RWPE2 (cell line): ENCODE measurements at places on chromosomes 3 and 15.
A peak's percentile ranks its signal among the peaks of the same experiment; 100 is the strongest.

DNA sequence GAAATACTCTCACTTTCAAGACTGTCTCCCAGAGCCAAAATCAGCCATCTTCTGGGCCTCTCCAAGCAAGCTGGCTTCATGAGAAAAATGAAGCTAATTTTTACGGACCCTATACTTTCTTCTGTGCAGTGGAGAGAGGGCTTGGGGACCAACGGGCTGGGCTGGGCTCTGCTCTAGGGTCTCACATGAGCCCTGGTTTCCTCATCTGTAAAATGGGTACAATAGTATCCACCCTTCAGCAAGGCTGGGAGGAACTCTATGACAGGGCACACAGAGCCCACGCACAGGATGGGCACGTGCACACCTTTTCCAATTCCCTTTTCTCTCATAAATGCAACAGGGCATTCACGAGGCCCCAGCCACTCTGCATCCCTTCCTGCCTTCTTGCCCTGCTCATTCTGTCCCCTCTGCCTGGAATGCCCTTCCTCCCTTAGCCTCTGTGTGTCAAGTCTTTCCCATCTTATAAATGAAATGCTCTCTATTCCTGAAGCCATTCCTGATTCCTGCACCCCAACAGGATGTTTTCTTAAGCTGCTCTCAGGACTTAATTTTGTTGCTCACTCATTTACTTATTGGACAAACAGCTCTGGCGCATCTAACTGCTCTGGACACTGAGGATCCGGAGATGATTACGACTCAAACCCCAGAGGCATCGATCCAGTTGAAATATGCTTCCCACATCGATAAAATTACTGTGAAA lies 32.9 kb upstream of the SEC13 start:
- no peak for DNase-seq

- no peak for DNase-seq
Observed at GRCh38 chr3:184618811-184619210, 57.2 kb downstream of the EPHB3 start.

DNA sequence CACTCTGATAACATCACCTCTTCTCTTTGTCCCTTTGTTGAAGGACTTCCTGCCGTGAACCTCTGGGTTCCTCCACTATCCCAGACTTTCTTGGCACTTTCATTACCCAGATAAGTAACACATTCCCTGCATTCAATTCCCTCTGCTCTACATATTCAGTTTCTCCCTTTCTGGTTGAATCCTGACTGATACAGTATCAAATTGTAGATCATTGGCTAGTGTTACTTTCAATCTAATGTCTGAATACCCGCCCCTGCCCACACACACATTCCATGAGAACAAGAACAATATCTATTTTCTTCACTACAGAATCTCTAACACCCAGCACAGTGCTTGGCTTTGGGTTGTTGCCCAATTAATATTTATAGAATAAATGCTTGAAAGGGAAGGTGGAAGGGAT lies 163.5 kb downstream of the ABHD5 start:
- DNase-seq: no peak

DNA sequence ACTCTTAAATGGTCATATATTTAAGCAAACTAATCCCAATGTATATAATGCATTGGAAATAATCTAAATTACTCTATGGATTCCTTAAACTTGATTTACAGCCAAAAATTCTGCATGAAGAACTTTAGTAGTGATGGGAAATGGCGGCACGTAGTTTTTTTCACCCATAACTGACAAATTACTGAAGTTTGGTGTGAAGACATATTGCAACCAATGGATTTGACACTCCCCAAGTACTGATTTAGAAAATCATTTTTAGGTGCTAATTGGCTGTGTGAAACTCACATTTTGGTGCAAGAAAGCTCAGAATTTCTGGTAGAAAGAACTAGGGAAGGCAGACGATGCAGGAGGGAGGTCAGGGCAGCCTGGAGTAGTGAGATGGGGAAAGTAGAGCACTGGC lies 19.3 kb upstream of the TMEM108 start:
- DNase-seq: no peak

DNA sequence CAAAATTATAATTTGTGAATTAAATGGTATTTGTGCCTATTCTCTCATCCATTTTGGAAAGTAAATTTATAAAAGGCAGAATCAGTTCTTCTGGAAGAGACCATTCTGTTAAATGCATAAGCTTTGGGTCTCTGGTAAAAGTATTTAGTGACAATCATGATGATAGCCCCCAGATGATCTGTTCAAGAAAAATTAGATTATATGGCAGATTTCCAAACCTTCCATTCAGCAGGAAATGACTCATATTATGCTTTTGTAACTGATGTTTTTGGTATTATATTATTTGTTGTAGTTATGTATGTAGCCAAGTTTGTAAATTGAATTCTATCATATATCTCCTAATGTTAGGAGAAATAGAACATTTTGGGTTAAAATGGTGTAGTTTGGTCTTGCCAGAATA lies 340.8 kb upstream of the DPH6 start:
- DNase-seq: no peak

DNA sequence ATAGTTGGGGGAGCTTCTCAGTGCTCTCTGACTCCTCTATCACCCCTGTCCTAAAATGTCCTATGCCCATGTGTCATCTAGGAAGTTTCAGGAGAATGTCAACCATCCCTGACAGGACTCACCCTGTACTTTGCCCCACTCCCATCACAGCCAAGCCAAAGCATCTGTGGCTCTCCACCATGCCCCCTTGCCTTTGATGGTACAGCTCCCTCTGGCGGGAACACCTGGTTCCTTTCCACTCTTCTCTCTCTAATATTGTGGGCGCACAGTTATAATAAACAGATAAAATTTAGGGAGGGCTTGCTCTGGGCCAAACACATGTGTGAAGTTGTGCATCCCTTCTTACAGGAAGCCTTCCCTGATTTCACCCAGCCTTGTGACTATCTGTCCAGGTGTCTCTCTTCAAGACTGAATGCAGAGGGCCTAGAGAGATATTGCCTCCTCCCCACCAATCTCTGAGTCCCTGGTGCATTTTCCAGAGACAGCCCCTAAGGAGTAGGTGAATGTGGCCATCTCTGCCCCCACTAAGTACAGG lies 62.8 kb downstream of the ISG20 start:
- peak; percentile 30 for DNase-seq

DNA sequence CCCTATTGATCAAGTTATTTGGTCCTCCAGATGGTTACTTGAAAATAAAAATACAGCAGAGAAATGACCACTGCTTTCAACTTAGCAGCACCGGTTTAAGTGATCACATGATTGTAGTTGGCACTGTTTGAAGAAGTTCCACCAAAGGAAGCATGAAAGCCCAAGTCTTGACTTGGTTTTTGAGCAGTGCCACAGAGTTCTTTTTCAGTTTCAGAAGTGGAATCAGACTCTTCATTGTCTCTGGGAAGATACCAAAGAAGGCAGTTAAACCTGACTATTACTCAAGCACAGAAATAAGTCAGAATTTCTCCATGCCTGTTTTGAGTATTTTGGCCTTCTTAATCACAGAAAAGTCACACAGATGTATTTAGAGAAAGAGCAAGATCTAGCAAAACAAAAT lies 66.7 kb downstream of the BBX start:
- no peak for DNase-seq

- peak; percentile 90 for DNase-seq
Observed at GRCh38 chr15:73982222-73982962, 9.7 kb downstream of the STOML1 start.

DNA sequence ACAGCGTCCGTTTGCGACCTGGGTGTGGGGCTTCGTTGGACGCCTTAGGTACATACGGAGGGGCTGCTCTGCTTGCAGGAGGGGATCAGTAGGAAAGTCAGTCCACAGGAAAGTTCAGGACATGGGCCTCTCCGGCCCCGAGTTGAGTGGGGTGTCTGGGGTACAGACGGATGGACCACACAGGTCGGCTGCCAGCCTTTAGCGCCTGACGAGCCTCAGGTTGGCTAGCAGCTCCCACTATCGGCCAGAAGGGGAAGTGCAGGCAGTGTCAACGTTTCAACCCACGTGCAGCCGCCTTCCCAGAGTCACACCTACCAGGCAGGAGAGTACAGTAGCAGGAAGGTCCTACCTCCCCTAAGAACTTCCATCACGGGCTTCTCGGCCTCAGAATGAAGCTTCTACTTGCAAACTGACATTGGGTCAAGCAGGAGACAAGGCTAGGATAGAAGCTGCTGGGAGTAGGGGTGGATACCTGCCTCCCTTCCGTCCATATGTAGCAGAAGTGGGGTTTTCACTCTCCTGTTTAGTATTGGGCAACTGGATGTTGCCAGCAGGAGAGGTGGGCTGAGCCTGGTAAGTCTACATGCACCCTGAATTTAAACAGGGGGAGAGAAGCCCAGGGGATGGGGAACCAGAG lies 1.8 kb upstream of the SCN5A start:
- no peak for DNase-seq

- DNase-seq: no peak
Observed at GRCh38 chr15:76514282-76514681, 177.7 kb downstream of the ISL2 start.

GRCh38 chr3:21944251-21944650 lies 193.2 kb upstream of the ZNF385D start:
- no peak for DNase-seq

DNA sequence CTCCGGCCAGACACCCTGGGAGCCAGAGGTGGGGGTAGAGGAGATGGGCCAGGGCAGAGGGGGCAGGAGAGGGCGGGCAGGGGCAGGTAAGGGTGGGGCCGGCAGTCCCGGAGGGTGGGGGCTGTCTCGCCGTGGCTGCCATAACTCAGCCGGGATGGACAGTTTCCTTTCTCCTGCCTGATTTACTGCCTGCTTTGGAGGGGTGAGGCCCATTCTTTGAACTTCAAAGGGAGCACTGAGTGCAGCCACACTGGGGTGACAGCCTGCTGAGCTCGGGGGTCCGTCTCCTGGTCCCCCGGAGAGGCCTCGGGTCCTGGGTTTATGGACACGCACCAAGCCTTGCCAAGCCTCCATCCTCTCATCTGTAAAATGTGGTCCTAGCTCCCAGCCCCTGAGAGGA lies 135.4 kb downstream of the FBLN2 start:
- DNase-seq: no peak

GRCh38 chr3:131702146-131702545 lies 199.4 kb upstream of the MRPL3 start:
- DNase-seq: no peak
